ENCODE measurements at places on chromosomes 1 and 21.

- DNase-seq, result no peak
Observed at GRCh38 chr21:36489776-36490165, 9.8 kb upstream of the CLDN14 start.

- no peak for DNase-seq
Observed at GRCh38 chr1:110258734-110259133, 48.6 kb downstream of the KCNC4 start.

- DNase-seq, result no peak
Observed at GRCh38 chr1:205693421-205693991, 13.2 kb upstream of the SLC45A3 start.

DNA sequence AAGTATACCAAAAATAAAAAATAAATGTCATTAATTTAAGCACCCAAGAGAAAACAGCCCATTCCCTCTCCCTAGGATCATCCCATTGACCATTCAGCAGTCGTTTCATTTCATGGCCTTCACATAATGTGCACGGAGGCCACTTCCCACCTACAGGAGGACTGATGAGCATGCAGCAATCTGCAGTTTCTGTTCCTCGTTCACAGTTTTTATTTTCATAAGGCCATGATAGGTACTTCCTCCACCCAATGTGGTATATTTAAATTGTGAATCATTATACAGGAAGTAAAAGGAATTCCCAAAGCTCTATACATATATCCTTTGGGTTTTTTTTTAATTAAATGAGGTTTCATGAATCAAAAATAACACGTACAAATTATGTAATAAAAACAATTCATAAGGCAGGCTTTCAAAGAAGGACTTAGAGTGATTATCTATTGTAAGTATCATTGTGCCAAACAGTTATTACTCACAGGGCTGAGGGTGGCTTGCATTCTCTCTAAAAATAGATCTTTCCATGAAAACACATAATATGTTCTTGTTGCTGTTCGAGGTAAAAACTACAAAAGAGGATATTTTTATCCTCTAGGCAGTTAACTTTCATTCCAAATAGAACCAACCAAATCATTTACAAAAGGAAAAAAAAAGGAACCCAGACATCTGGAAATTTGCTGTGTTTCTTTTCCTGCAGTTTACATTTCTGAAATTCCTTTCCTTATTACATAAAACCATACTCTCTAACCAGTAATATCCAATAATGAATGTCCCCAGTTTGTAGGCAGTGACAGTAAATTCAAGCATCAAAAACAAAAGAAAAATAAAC, 27.5 kb upstream of the SLC44A3 start:
- no peak for DNase-seq

DNA sequence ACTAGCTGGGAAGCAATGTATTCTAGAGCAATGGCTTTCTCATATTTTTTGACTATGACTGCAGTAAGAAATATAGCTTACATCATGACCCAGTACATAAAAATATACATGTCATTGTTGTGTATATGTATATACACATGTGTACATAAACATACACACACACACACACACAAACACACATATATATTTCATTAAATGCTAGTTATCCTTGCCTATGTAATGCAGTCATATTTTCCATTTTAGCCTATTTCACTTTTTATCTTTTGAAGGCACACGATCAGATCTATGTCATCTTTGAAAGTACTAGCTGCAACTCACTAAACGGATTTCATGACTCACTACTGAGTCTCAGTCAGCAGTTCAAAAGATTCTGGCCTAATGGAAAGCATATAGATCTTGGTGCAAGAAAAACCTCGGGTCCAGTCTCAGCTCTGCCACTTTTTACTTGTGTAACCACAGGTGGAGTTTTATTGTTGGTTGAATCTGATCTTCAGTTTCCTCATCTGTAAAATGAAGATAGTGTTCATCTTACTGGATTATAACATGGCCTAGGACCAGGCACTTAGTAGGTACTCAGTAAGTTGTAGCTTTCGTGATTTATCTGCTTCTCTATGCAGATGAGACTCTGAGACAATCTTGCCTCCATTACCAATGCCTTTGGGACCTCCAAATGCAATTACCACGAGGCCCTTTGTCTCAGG, 325.6 kb downstream of the RRAGC start:
- no peak for DNase-seq

- no peak for DNase-seq
Observed at GRCh38 chr1:70360321-70360720, 5.8 kb upstream of the ANKRD13C start.

- no peak for DNase-seq
Observed at GRCh38 chr1:31064111-31064717, 1.3 kb downstream of the PUM1 start.

DNA sequence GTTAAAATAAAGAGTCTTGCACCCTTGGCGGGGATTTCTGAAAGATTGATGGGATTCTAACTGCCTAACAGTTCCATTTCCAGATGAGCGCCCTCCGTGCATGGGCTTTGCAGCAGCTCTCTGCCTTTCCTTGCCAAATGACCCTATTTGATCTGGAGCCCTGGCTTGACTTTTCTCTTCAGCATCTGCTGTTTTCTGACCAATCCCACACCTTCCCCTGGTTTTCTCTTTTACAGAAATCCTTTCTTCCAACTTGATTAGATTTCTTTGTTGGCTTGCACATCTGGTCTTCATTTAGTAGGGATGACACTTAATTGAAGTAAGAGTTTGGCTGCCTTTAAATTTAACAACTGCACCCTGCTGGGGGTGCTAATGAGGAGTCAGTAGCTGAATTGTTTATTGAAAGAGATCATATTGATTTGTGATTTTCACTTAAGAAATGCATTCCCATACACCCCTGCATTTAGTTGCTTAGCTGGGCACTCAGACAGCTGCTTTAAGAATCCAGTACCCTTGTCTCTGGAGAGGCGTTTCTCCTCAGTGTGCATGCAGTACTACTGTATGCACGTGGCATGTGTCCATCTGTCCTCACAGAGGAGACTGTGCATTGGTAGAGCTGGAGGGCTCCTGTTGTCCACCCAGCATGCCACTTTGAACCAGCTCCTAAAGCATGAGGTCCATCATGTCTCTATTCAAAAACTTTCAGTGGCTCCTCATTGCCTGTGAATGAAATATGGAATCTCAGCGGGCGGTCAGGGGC, 99.7 kb downstream of the NOS1AP start:
- DNase-seq, result no peak
